ENCODE measurements at places on chromosomes 16 and 17. TPM values are rescaled to one million over a fixed set of nuclear protein-coding genes. Genes with fewer than 3 reads are reported as not detected.

GRCh38 chr16:64878940-64879339 lies 242.9 kb downstream of the CDH11 start:
- no peak overlapping the region for H3K4me3 ChIP-seq
- no peaks in the 10 kb centered on the region for H3K27me3 ChIP-seq
- H3K36me3 ChIP-seq: no peaks in the 10 kb centered on the region
- no peaks in the 10 kb centered on the region for H3K4me1 ChIP-seq
- no peak for DNase-seq

DNA sequence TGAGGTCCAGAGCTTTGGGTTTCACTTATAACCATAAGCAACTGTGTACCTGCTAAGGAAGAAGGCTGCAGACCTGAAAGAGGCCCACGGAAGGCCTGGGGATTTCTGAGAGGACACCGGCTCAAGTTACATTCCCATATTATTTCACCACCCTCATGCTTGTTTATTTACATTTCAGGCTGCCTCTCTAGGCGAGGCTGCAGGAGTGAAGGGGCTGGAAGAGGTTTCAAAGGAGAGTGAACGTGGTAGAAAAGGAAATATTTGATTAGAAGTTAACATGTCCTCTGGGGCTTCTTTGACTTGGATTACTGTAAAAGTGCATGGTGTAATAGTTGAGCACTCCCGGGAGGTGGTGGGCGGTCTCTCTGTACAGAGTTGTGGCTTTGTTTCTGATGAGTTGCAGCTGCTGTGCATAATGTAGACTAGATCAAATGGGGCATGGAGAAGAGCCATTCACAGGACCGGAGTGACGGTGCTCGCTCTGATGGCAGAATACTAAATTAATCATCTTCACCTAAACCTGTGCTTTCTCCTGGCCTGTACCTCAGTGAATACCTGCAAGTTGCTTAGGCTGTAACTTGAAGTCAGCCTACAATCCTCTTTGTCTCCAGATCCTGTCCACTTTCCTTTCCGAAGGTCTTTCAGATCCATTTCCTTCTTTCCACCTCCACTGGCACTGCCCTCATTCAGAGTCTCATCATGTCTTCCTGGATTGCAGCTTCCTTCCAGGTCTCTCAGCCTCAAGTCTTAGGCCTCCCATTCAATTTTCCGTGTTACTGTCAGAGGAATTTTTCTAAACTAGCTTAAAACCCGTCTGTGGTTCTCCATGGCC lies 1.9 kb upstream of the CPD start:
- H3K27ac ChIP-seq: peak overlapping the region; percentile 94
- H3K36me3 ChIP-seq: no peaks in the 10 kb centered on the region
- no peaks in the 10 kb centered on the region for H3K27me3 ChIP-seq
- H3K4me1 ChIP-seq: peaks cover 72% of the 10 kb centered on the region

GRCh38 chr16:85152414-85153030 lies 40.2 kb upstream of the CIBAR2 start:
- H3K36me3 ChIP-seq: no peaks in the 10 kb centered on the region
- H3K27me3 ChIP-seq: no peaks in the 10 kb centered on the region
- no peak overlapping the region for H3K4me3 ChIP-seq
- DNase-seq: no peak
- no peak overlapping the region for H3K27ac ChIP-seq
- peaks cover 2% of the 10 kb centered on the region for H3K4me1 ChIP-seq

GRCh38 chr17:81184555-81184954 lies 18.5 kb upstream of the AATK start:
- H3K36me3 ChIP-seq: no peaks in the 10 kb centered on the region
- H3K4me3 ChIP-seq: no peak overlapping the region
- no peak for DNase-seq
- no peak overlapping the region for H3K27ac ChIP-seq
- H3K27me3 ChIP-seq: no peaks in the 10 kb centered on the region

DNA sequence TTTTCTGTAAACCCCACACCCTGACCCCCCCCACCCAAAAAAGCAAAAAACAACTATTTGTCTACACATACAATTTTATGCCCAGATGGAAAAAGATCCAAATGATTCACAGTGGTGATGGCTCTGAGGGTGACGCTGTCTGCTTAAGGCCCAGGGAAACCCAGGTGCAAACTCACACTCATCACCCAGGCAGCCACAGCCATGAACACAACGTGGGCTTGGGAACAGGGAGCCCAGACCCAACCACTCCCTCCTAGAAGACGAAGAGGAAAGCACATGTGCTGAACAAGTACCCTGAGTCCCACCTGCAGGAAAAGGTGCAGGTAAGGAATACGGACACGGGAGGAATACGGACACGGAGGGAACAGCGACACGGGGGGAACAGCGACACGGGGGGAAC lies 5.4 kb downstream of the HBQ1 start:
- H3K27ac ChIP-seq: no peak overlapping the region
- DNase-seq: no peak
- H3K4me3 ChIP-seq: no peak overlapping the region
- H3K36me3 ChIP-seq: peaks cover 3% of the 10 kb centered on the region
- no peaks in the 10 kb centered on the region for H3K27me3 ChIP-seq
- H3K4me1 ChIP-seq: no peaks in the 10 kb centered on the region

GRCh38 chr17:2089021-2089422 lies 34.1 kb downstream of the HIC1 start:
- peaks cover 11% of the 10 kb centered on the region for H3K36me3 ChIP-seq
- no peaks in the 10 kb centered on the region for H3K27me3 ChIP-seq
- no peak for DNase-seq
- peak overlapping the region; percentile 69 for H3K27ac ChIP-seq
- peak overlapping the region; percentile 86 for H3K4me3 ChIP-seq

DNA sequence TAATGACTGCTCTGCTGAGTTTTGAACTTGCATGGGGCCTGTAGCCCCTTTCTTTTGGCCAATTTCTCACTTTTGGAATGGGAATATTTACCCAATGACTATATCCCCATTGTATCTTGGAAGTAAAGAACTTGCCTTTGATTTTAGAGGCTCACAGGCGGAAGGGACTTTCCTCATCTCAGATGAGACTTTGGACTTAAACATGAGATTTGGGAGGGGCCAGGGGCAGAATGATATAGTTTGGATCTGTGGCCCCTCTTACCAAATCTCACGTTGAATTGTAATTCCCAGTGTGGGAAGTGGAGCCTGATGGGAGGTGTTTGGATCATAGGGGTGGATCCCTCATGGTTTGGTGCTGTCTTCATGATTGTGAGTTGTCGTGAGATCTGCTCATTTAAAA lies 42.7 kb upstream of the SDK2 start:
- H3K4me1 ChIP-seq: no peaks in the 10 kb centered on the region
- H3K27me3 ChIP-seq: no peaks in the 10 kb centered on the region
- DNase-seq: no peak
- H3K27ac ChIP-seq: no peak overlapping the region

GRCh38 chr16:27515874-27516353 lies 33.8 kb downstream of the GTF3C1 start:
- no peaks in the 10 kb centered on the region for H3K4me1 ChIP-seq
- no peaks in the 10 kb centered on the region for H3K36me3 ChIP-seq
- no peaks in the 10 kb centered on the region for H3K27me3 ChIP-seq

GRCh38 chr17:50210240-50211225 lies 9.1 kb upstream of the COL1A1 start:
- H3K27me3 ChIP-seq: peaks cover 60% of the 10 kb centered on the region
- H3K4me1 ChIP-seq: peaks cover 18% of the 10 kb centered on the region
- no peak overlapping the region for H3K27ac ChIP-seq
- no peaks in the 10 kb centered on the region for H3K36me3 ChIP-seq
- no peak for DNase-seq
- no peak overlapping the region for H3K4me3 ChIP-seq

DNA sequence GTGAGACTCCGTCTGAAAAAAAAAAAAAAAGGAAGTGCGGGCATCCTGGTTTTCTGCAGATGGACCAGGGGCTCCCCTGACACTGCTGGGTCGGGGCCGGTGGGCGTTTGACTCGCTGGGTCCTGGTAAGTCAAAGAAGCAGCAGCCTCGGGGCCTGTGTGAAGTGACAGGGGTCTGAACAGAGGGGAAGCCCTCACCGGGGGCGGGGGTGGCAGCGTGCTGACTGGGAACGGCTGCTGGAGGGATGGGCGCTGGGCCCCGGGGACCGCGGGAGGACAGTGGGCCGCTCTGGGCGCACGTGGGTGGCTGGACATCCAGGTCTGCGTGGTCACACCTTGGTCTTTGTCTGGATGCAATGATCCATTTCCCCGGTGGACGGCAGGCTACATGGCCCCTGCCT lies 8.2 kb downstream of the GALNS start:
- no peaks in the 10 kb centered on the region for H3K27me3 ChIP-seq
- H3K36me3 ChIP-seq: no peaks in the 10 kb centered on the region
- H3K4me1 ChIP-seq: no peaks in the 10 kb centered on the region
- no peak for DNase-seq
- no peak overlapping the region for H3K27ac ChIP-seq
- H3K4me3 ChIP-seq: no peak overlapping the region

DNA sequence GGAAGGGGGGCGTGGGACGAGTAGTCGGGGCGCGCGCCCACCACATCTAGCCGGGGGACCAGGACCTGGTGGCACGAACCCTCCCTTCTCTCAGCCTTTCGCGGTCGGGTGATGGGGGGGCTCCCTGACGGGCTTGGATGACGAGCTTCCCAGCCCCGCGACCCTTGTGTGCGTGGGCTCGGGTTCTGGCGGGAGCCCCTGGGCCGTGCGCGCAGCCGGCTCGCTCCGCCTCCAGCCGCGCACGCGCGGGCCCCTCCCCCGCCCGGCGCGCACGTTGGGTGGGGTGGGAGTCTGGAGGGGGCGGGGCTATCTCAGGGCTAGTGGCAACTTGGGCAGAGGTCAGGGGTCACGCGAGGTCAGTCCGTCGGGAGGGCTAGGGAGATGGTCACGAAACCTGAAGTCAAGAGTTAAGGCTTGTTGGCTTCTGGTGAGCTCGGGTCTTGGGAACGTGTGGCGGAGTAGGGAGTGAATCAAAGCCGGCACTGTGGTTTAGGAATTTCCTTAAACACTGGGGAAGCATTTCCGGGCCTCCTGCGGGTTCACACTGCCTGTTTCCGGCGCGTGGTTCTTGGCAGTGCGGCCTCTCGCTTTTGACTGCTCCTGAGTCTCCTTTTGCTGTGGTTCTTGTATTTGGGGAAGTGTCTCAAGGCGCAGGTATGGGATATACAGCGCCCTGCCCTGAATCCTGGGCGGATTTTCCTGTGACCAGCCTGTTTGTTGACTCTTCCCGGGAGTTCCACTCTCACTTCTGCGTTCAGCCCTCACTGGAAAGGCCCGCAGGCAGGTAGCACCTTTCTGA lies at the start of gene SRCAP:
Gene SRCAP, plus strand, starts transcription at position 356 of the 799 bp plus-strand sequence. CDS start 1,654 bp downstream, outside the sequence.
- H3K4me1 ChIP-seq: peaks cover 42% of the 10 kb centered on the region
- H3K4me3 ChIP-seq: peak within 1 kb of the TSS; percentile 100
- H3K27ac ChIP-seq: peak within 1 kb of the TSS; percentile 99
- peaks cover 6% of the 10 kb centered on the region for H3K36me3 ChIP-seq

GRCh38 chr17:27396941-27397340 lies 59.3 kb upstream of the KSR1 start:
- H3K4me1 ChIP-seq: no peaks in the 10 kb centered on the region
- no peak overlapping the region for H3K27ac ChIP-seq
- peaks cover 35% of the 10 kb centered on the region for H3K27me3 ChIP-seq

DNA sequence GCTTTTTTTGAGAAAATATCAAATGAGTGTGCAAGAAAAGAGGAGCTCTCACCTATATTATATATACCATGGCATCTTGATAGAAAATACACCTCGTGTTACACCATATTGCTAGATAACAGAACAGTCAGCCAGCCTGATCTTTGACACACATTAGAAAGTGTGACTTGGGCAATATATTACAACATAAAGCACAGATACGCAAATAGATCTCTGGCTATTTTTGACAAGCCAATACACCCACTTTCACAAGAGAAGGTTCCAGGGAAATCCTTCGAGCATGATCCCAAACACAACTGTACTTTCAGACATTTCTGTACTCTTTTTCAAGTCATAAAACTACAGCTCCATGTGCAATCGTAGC lies 9.4 kb downstream of the GGA2 start:
- peaks cover 2% of the 10 kb centered on the region for H3K36me3 ChIP-seq
- H3K4me1 ChIP-seq: peaks cover 38% of the 10 kb centered on the region
- DNase-seq: no peak
- H3K4me3 ChIP-seq: no peak overlapping the region

GRCh38 chr16:25568991-25569390 lies 122.8 kb upstream of the HS3ST4 start:
- H3K4me1 ChIP-seq: no peaks in the 10 kb centered on the region
- no peak for DNase-seq
- no peaks in the 10 kb centered on the region for H3K36me3 ChIP-seq
- peaks cover 6% of the 10 kb centered on the region for H3K27me3 ChIP-seq

DNA sequence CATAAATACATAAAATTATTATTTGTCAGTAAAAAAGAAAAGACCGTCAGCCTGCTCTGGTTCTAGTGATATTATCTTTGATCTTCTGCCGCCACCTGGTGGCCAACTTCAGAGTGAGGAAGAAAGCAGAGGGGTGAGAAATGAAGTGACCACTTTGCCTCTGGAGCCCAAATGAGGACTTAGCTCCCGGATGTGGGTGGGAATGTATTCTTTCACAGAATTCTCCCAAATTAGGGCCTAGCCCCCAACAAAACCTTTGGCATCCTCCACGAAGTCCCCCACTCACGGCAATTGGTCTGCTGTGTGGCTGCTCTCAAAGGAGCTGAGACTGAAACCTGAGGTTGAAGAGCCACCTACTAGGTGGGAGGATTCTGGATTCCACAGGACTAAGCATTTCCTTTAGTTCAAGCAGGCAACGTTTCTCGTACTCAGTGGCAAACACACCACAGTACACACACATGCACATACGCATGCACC lies 4.9 kb upstream of the ZNF267 start:
- H3K4me3 ChIP-seq: peak overlapping the region; percentile 81
- DNase-seq: peak; percentile 82
- peaks cover 65% of the 10 kb centered on the region for H3K4me1 ChIP-seq

GRCh38 chr16:60655514-60656153 lies 1380.6 kb downstream of the CDH8 start:
- no peaks in the 10 kb centered on the region for H3K4me1 ChIP-seq
- H3K36me3 ChIP-seq: no peaks in the 10 kb centered on the region
- H3K27me3 ChIP-seq: no peaks in the 10 kb centered on the region
- no peak for DNase-seq

- no peak overlapping the region for H3K27ac ChIP-seq
- no peaks in the 10 kb centered on the region for H3K4me1 ChIP-seq
- no peak overlapping the region for H3K4me3 ChIP-seq
- DNase-seq: peak; percentile 50
- no peaks in the 10 kb centered on the region for H3K36me3 ChIP-seq
- no peaks in the 10 kb centered on the region for H3K27me3 ChIP-seq
These were observed 36.1 kb downstream of the WNT3 start for GRCh38 chr17:46782250-46782953.

ALDH3A1 gene
- total RNA-seq: not detected

KRT39 gene
- total RNA-seq: not detected

CBX4 gene
- total RNA-seq: 45.8 TPM

DYNLRB2 gene
- 1.5 TPM for total RNA-seq

DNAAF8 gene
- 0.48 TPM for total RNA-seq

SETD6 gene
- total RNA-seq: 11.6 TPM

CDC42EP4 gene
- total RNA-seq: 1.6 TPM

HBA2 gene
- total RNA-seq: not detected

TADA2A gene
- 42.3 TPM for total RNA-seq

ABCC12 gene
- total RNA-seq: not detected

CA7 gene
- total RNA-seq: not detected

IL21R gene
- 155 TPM for total RNA-seq

PLXDC1 gene
- total RNA-seq: 3.0 TPM

XYLT1 gene
- total RNA-seq: 17.1 TPM

NPIPB8 gene
- total RNA-seq: not detected
